Muscle of back (tissue), 13 donors: ENCODE measurements at places on chromosomes 1 and 21.

GRCh38 chr1:51463561-51463960 lies 55.5 kb downstream of the EPS15 start:
- DNase-seq, result no peak

DNA sequence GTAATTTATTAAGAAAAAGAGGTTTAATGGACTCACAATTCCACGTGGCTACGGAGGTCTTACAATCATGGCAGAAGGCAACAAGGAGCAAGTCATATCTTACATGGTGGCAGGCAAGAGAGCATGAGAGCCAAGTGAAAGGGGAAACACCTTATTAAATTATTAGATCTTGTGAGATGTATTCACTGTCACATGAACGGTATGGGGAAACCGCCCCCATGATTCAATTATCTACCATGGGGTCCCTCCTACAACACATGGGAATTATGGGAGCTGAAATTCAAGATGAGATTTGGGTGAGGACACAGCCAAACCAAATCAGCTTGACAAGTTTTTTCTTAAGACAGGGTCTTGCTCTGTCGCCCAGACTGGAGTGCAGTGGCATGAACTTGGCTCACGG lies 14.3 kb downstream of the DAP3 start:
- no peak for DNase-seq

GRCh38 chr1:230399321-230400006 lies 26.7 kb downstream of the PGBD5 start:
- no peak for DNase-seq

GRCh38 chr1:110055493-110056284 lies 14.8 kb downstream of the ALX3 start:
- DNase-seq, result no peak

DNA sequence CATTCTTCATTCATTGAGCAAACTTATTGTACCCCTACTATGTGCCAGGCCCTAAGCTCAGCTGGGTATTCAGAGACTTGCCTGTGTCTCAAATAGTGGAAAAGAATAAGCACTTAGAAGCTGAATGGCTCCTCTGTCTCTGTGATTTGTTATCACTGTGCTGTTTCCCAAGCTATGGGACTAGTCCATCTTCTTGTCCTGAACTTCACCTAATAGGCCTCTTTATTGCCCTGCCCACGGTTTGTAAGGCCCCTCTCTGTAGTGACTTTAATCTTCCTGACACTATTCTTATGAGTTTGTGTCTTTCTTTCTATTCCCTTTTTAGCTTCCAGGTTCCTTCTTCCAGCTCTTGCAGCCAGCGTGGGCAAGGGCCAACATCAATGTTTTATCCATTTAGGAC lies 85.4 kb upstream of the LPGAT1 start:
- DNase-seq, result no peak
